Midbrain (tissue), 1 donor: ENCODE measurements at places on chromosomes 12 and 14.

- no peak for DNase-seq
Observed at GRCh38 chr12:75853626-75854025, 177.9 kb downstream of the PHLDA1 start.

GRCh38 chr12:119609358-119609757, 15.8 kb downstream of the TMEM233 start:
- DNase-seq = no peak

GRCh38 chr14:89619596-89619995, 202.6 kb upstream of the FOXN3 start:
- no peak for DNase-seq

DNA sequence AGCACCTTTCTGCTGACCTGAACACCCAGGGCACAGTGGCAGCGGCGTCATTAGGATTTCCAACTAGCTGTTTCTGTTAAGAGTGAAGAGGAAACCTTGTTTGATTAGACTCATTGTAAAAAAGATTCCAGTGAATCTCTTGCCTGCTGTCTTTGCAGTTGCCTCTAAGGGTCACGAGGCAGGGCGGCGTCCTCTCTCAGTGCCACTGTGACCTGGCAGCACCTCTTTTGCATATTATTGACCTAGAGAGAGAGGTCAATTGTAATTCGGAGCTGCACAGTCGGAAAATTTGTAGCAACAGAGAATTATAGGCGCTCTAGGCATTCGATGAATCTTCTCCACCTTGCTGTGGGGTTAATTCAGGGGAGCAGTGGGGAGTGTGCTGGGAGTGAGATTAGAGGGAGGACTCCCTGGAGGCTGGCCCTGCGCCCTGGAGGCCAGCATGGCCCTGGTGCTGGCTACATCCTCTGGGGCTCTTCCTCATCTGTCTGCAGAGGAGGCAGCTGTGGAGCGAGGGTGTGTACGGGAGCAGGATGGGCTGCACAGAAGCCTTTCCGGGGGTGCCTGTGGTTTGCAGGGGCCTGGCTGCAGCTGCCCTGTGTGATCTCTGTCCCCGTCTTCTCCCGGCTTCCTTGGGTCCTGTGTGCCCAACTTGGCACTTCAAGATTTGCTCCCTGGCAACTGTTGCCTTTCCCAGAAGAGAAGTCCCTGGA, 14.3 kb downstream of the PACS2 start:
- DNase-seq = no peak

DNA sequence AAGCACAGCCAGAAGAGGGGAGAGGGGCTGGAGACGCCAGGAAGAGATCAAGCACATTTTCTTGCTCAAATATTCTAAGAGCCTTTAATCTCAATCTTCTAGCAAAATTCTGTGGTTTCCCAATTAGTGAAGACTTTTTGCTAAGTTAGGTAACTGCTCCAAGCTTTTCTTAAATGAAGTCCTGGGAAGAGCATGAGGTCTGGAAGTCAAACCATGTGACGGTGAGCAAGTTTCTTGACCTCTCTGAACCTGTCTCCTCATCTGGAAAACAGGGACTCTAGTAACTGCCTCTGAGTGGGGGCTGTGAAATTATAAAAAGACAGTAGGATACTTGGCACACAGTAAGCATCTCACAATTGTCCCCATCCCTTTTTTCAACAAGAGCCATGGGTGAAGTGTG, 24.1 kb downstream of the BDKRB1 start:
- DNase-seq = no peak

DNA sequence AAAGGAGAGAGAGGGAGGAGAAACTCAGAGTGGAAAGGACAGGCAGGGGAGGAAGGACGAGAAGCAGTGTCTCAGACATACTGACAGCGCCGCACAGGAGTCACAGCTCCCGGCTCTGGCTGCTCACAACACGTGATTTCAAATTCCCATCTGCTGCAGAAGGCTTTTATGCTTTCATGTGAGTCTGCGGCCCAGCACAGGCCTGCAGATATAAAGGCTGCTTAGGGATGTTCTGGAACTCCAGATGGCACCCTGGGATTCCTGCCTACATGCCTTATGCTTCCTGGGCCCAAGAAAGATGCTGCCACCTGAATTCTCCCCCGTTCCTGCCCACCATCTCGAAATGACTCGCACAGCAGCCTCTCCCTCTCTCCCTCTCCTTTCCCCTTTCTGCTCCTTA, 89.6 kb downstream of the NUAK1 start:
- DNase-seq = peak; percentile 63

DNA sequence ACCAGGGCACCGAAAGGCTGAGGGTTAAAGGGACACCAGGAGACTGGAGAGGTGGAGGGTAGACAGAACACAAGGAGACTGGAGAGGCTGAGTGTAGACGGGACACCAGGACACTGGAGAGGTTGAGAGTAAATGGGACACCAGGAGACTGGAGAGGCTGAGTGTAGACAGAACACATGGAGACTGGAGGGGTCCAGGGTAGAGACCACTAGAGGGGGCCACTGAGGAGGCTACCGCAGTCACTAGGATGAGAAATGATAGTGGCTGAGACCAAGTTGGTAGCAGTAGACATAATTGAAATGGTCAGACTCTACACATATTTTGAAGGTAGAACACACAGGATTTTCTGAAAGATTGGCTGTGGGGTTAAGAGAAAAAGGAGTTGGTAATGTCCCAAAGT, 68.2 kb downstream of the PAH start:
- DNase-seq = no peak

GRCh38 chr12:91098941-91099340, 12.4 kb downstream of the LUM start:
- DNase-seq = no peak

DNA sequence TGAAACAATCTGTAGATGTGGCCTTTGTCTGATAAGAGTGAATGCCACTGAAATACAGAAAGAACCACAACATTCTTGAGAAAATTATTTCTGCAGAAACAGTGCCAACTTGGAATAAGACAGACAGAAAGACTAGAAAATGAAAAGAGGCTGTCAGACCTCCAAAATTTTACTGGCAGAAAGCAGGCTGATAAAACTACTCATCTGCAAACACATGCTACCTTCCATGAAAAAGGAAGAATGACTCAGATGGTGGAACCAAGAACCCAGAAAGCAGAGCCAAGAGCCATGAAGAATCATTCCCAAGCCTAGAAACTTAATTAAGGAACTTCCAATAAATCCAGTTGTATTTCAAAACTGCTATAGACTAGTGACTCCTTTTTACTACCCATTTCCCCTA, 31.9 kb upstream of the OSBPL8 start:
- no peak for DNase-seq

GRCh38 chr14:80942191-80942600, 658 bp upstream of the CEP128 start:
- DNase-seq = no peak

GRCh38 chr14:78491048-78491447, 320.9 kb downstream of the NRXN3 start:
- DNase-seq = no peak

DNA sequence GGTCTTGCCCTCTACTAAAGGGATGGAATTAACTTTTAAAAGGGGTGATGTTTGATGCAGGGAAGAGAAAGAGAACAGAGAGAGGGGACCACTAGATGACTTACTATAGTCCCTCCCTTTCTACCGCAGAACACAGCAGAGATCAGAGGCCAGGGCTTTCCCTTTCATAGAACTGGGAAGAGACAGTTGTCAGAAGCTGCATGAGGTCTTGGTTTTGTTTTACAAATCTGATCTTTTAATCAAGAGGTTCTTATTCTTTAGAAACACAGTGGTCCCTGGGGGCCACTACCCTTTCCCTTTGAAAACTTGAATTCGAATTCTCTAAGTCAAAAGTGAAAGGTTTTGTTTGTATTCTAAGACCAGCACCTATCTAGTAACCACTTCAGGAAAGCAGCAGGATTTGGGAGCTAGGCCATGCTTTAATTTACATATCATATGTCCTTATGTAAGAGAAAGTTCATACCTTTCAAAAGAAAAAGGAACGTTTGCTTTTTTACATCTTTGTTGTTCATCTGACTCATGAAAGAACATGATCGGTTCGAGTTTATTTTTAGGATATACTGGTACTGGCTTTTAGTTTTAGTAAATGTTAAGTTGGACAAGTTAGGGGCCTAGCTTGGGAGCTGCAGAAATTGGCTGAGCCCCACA, 6.3 kb downstream of the FBXL14 start:
- no peak for DNase-seq

DNA sequence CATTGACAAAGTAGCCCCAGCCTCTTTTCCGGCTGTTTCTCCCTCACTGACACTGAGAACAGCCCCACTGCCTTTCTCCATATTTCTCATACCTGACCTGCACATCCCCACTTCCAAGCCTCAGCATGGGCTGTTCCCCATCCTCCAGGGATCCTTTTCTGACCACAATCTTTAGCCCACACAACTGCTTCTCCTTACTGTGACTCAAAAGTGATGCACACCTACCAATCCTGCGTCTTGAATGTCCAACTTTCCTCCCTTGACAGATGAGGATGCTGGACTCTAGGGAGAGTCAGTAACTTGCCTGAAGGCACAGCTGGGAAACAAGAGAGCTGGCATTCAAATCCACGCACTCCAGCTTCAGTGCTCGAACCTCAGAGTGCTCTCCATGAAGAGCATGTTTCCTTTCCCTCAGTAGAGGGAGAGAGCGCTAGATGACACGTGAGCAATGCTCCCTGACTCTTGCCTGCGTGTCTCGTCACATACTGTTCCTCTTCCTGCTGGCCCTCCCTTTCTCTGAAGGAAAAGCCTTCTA, 75.6 kb downstream of the NTF3 start:
- no peak for DNase-seq

- DNase-seq = no peak
Observed at GRCh38 chr14:36952689-36953088, 219.7 kb downstream of the SLC25A21 start.

DNA sequence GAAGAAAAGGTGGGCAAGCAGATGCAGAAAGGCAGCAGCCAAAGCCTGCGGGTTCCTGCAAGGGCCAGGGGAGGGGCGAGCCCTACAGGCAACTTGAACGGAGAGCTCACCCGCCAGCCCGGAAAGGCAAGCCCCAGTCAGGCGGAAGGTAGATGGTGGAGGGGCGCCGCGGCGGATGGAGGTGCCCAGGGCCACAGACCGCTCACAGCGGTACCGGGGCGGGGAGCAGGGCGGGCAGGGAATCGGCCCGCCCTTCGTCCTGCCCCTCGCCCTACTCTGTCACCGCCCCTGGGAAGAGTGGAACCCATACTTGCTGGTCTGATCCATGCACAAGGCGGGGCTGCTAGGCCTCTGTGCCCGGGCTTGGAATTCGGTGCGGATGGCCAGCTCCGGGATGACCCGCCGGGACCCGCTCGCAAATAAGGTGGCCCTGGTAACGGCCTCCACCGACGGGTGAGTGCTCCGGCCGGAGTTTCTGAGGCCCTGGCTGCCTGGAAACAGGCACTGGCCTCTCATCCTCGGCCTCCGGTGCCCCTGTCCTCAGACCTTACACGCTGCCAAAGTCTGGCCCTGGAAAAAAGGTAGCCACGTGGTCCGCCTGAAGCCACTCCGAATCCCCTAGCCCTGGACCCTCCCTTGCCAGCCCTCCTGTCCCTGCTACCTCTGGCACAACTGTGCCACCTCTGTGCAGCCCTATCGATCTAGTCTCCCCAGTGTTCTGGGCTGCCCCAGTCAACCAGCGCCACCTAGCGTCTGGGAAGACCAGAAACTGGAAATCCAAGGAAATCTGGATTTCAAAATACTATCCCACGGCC, at the start of gene DHRS4:
TSS of gene DHRS4 (plus strand) at position 307 of the 815 bp plus-strand sequence. CDS start at position 326, 19 bp downstream.
- DNase-seq = peak; percentile 84

DNA sequence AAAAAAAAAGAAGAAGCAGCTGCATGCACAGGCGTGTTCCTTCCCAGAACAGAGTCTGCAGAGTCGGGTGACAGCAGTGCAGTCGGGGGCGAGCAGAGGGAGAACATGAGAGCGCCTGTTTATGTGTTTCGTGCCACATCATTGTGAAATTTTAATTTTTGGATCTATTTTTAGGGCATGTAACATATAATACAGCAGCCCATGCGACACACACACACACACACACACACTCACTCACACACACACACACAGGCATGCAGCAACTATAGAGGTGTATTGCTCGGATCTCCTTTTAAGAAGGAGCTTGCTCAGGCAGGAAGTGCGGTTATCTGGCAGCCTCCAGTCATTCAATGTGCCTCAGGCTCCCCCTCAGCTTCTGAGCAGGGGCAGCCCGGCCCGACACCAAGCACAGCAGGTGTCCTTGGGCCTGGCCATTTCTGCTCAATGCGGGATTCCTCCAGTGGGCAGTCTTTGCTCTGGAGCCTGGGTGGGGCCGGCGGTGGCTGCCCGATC, 71.8 kb downstream of the ZNF664 start:
- no peak for DNase-seq

DNA sequence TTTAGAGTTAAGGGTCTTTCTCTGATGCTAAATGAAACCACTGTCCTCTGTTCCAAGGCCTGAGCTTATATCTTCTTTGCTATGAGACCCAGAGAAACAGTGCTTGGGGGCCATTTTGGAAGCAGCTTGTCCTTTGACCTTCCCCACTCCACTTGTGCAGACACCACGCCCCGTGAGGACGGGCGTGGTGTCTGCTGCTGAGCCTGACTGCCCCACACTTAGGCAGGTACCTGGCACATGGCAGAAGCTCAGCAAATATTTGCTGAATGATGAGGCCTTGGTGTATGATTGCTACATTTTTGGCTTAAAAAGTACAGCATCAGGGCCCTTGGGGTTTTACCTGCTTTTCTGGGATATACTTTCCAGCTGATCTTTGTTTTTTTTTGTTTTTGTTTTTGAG, 69.9 kb downstream of the RASSF3 start:
- no peak for DNase-seq

DNA sequence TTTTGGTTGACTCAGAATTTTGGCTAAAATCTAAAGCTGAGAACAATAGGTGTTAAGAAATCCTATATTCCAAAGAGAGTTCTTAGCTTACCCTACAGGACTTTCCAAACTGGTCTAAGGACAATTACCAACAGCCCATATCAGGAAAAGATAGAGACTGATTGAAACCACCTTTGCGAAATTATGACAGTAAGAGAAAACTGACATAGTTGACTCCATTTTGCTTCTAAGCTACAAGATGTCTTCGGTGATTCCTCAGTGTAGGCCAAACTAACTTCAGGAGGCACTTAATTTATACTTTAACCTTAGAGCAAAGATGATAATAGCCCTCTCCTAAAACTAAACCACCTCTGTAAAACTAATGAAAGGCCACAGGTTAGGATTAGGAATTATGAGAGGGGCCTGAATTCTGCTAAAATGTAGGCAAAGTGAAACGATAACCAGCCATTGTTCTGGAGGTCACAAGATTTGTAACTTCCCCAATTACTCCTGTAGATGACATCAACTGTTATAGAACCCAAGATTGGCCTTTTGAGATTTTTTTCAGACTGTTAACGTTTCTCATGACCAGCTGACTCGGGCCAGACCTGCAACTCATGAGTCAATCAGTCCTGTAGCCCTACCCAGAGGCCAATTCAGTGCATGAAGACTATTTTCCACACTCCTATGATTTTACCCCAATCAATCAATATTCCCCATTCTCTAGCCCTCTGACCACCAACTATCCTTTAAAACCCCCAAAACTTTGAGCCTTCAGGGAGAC, 43.0 kb downstream of the KLRG1 start:
- no peak for DNase-seq

GRCh38 chr14:68554231-68554630, 238.6 kb downstream of the ZFP36L1 start:
- no peak for DNase-seq

GRCh38 chr12:120496413-120497340, 764 bp downstream of the DYNLL1 start:
- peak; percentile 76 for DNase-seq
